ENCODE measurements at places on chromosomes 11 and 22.
A peak's percentile ranks its signal among the peaks of the same experiment; 100 is the strongest.

- DNase-seq, result no peak
Observed at GRCh38 chr11:68897441-68897840, 6.2 kb downstream of the MRPL21 start.

GRCh38 chr11:121448011-121448410, 4.1 kb upstream of the SORL1 start:
- DNase-seq, result no peak

GRCh38 chr11:58938398-58938797, 890 bp upstream of the GLYATL1 start:
- no peak for DNase-seq

- DNase-seq, result no peak
Observed at GRCh38 chr11:101721270-101721669, 137.5 kb upstream of the TRPC6 start.

- no peak for DNase-seq
Observed at GRCh38 chr11:62755086-62755615, 1.2 kb upstream of the ZBTB3 start.

DNA sequence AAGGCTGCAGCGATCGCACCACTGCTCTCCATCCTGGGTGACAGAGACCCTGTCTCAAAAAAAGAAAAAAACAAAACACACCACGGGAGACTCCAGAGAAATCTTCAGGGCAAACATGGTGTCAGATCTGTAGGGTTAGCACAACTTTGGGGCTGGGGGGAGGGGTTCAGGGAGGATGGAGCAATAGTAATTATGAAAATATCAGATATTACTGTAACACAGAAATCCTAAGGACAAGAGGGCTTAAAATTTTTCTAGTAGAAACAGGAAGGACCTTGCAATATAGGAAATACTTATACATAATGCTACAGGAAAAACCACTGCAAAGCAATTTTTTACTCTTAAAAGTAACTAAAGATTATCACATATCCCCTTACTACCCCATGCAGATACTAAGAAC, 13.8 kb downstream of the EIF4ENIF1 start:
- DNase-seq, result no peak

GRCh38 chr11:78622666-78623065, 48.0 kb upstream of the NARS2 start:
- no peak for DNase-seq

DNA sequence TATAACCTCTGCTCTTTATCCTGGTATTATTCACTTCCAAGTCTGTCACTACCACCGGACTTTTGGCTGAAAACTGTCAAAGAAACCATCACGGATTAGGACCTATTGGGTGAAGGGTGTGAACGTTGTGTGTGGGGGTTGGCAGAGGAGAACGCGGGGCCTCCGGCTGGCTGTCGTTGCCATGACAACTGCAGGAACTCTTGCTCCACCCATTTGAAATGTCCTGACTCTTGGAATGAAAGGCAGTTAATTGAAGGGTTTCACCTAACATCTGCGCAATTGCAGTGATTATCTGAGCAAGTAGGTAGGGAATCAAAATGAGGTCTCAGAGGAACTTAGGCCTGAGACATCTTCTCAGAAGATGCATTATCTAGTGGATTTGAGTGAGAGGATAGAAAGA, 60.9 kb upstream of the CLMP start:
- no peak for DNase-seq

- peak; percentile 84 for DNase-seq
Observed at GRCh38 chr11:62556108-62556874, 9.7 kb upstream of the AHNAK start.

GRCh38 chr22:36206255-36206654, 4.6 kb upstream of the APOL4 start:
- no peak for DNase-seq

- no peak for DNase-seq
Observed at GRCh38 chr11:96073536-96073935, 149.6 kb upstream of the MTMR2 start.

- DNase-seq, result no peak
Observed at GRCh38 chr11:32953700-32954099, 61.1 kb downstream of the QSER1 start.

- no peak for DNase-seq
Observed at GRCh38 chr11:15072551-15073143, 746 bp upstream of the CALCB start.

Data from testis (tissue), 5 donors.